ENCODE measurements at places on chromosomes 16 and 17.

GRCh38 chr17:1736348-1737281, 6.1 kb upstream of the SERPINF2 start:
- no peak overlapping the region for H3K4me3 ChIP-seq
- DNase-seq, result no peak
- peaks cover 26% of the 10 kb centered on the region for H3K4me1 ChIP-seq
- H3K27ac ChIP-seq, result peak overlapping the region; percentile 80

DNA sequence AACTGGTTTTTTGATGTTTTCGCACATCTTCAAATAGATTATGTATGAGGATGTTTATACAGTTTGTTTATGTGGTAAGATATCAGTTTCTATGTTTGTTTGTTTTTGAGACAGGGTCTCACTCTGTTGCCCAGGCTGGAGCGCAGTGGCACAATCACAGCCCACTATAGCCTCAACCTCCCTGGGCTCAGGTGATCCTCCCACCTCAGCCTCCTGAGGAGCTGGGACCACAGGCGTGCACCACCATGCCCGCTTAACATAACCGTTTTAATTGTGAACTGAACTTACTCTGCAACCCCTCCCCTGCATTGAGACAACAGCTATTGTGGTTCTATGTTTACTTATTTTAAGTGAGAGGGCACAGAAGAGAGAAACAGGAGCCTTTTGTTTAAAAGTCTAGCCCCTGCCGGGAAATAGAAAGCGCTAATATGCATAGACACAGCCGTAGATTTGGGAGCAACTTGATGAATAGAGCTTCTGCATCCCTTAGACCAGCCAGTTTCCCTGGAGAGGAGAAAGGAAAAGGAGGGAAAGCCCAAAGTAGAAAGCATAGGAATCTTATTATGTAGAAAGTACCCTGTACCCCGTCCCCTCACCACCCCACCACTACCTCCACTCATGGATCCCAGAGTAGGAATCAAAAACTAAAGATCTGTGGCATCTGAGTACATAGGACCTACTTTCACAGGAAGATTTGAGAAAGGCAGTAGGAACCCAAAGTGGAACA, 19.6 kb upstream of the APPBP2 start:
- no peaks in the 10 kb centered on the region for H3K4me1 ChIP-seq
- no peak overlapping the region for H3K27ac ChIP-seq
- no peaks in the 10 kb centered on the region for H3K27me3 ChIP-seq

DNA sequence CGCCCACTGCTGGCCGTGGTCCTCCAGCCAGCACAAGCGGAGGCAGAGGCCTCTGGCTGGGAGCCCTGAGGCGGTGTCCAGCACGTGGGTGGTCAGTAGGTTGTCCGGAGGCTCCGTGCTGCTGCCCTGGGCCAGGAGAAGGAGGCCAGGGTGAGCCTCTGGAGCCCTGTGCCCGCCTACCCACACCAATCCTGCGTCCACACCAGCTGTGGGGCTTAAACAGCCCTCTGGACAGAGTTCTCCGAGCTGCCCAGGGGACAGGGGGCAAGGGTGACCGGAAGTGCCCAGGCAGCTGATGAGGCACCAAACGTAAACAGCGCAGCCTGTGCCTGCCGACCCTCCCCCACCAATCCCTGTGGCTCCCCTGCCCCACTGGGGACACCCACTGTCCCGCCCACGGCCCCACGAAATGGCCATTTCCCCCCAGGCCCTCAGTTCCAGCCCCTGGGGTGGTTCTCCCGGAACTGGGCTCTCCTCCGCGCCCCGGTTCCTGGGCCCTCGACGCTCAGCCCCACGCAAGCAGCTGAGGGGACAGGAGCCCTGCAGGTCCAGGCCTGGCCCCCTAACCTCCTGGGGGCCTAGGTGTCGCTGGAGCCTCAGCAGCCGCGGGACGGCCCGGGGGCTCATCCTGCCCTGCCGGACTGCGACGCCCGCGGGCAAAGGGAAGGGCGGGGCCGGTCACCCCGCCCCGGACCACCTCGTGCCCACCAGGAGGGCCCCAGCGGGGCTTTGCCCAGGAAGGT, 27.9 kb upstream of the DBNDD1 start:
- no peak for DNase-seq
- H3K4me3 ChIP-seq, result peak overlapping the region; percentile 52
- H3K4me1 ChIP-seq, result peaks cover 15% of the 10 kb centered on the region
- no peaks in the 10 kb centered on the region for H3K27me3 ChIP-seq
- peak overlapping the region; percentile 73 for H3K27ac ChIP-seq
- H3K36me3 ChIP-seq, result no peaks in the 10 kb centered on the region

DNA sequence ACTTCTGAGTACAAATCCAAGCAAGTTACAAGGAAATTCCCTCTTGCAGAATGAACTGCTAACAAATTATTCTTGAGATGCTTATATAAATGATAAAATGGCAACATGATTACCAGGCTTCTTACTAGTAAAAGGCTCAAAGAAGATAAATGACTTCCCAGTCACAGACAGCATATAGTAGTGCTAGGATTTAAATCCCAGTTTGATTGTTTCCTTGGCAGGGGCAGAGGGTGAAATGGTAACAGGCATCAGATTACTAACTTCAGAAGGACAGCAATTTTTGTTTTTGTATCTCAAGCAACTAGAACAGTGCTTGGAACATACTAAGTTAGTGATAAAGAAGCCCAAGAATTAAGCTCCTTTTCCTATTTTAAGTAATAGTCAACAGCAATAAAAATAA, 102.8 kb downstream of the SSH2 start:
- H3K27me3 ChIP-seq, result no peaks in the 10 kb centered on the region
- no peak overlapping the region for H3K4me3 ChIP-seq
- H3K36me3 ChIP-seq, result no peaks in the 10 kb centered on the region
- H3K27ac ChIP-seq, result no peak overlapping the region
- no peak for DNase-seq

DNA sequence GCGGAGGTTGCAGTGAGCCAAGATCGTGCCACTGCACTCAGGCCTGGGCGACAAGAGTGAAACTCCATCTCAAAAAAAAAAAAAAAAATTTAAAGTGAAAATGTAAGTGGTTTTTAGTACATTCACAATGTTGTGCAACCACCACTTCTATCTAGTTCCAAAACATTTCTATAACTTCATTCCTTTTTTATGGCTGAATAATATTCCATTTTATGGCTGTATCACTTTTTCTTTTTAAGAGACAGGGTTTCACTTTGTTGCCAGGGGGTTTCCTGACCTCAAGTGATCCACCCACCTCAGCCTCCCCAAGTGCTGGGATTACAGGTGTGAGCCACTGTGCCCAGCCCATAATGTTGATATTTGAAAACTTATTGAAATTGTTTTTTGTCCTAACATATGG, 11.7 kb upstream of the CMTM3 start:
- no peak overlapping the region for H3K4me3 ChIP-seq
- no peak overlapping the region for H3K27ac ChIP-seq
- no peaks in the 10 kb centered on the region for H3K4me1 ChIP-seq
- H3K36me3 ChIP-seq, result no peaks in the 10 kb centered on the region

DNA sequence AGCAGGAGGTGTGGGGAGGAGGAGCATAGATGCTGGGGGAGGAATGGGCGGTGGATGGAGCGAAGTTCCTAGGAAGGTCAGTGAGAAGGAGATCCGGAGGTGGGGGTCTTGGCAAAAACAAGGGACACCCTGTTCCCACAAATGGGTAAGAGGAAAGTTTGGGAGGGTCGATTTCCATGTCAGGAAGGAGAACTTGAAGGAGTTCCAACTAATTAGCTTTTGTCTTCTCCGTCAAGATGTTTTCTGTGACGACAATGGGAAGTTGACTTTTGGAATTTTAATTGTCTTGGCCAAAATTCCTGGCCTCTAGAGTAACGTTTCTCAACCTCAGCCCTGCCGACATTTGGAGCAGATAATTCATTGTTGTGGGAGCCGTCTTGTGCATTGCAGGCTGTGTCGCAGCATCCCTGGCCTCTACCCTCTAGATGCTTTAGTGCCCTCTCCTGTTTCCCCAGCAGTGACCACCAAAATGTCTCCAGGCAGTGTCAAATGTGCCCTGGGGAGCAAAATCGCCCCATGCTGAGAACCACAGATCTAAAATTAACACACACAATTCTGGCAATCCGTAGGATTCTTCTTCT, 97.1 kb downstream of the PITPNC1 start:
- H3K36me3 ChIP-seq, result no peaks in the 10 kb centered on the region
- DNase-seq, result no peak
- peak overlapping the region; percentile 54 for H3K27ac ChIP-seq
- H3K4me1 ChIP-seq, result peaks cover 34% of the 10 kb centered on the region
- H3K4me3 ChIP-seq, result no peak overlapping the region

GRCh38 chr16:13560151-13560550, 359.8 kb upstream of the ERCC4 start:
- H3K4me3 ChIP-seq, result no peak overlapping the region
- H3K27ac ChIP-seq, result no peak overlapping the region
- no peaks in the 10 kb centered on the region for H3K27me3 ChIP-seq
- no peaks in the 10 kb centered on the region for H3K36me3 ChIP-seq

GRCh38 chr16:47477679-47478078, 16.5 kb downstream of the PHKB start:
- H3K27me3 ChIP-seq, result no peaks in the 10 kb centered on the region
- H3K4me1 ChIP-seq, result peaks cover 10% of the 10 kb centered on the region
- H3K27ac ChIP-seq, result no peak overlapping the region
- no peak overlapping the region for H3K4me3 ChIP-seq
- H3K36me3 ChIP-seq, result no peaks in the 10 kb centered on the region

GRCh38 chr16:58393138-58393504, 850 bp downstream of the GINS3 start:
- no peak for DNase-seq
- peak overlapping the region; percentile 77 for H3K27ac ChIP-seq
- H3K4me3 ChIP-seq, result peak overlapping the region; percentile 81
- no peaks in the 10 kb centered on the region for H3K36me3 ChIP-seq
- no peaks in the 10 kb centered on the region for H3K27me3 ChIP-seq

DNA sequence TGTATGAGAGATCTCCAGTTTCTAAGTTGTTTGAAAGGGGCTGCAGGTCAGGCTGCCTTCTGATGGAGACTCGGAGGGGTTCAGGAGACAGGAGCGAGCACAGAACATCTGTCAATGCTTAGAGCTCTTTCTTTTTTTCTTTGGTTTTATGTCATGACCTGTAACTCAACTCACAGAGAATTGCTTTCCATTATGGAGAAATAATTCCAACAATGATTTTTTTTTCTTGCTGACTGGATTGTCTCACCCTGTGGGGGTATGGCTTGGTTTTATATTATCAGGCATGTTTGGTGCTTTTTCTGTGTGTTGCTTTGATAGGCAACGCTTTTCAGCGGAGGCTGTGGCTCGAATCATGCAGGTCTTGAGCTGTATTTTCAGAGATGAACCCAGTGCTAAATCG, 10.7 kb upstream of the KCNJ2 start:
- H3K27me3 ChIP-seq, result no peaks in the 10 kb centered on the region
- no peaks in the 10 kb centered on the region for H3K4me1 ChIP-seq
- DNase-seq, result no peak
- no peak overlapping the region for H3K27ac ChIP-seq
- no peaks in the 10 kb centered on the region for H3K36me3 ChIP-seq
- H3K4me3 ChIP-seq, result no peak overlapping the region

DNA sequence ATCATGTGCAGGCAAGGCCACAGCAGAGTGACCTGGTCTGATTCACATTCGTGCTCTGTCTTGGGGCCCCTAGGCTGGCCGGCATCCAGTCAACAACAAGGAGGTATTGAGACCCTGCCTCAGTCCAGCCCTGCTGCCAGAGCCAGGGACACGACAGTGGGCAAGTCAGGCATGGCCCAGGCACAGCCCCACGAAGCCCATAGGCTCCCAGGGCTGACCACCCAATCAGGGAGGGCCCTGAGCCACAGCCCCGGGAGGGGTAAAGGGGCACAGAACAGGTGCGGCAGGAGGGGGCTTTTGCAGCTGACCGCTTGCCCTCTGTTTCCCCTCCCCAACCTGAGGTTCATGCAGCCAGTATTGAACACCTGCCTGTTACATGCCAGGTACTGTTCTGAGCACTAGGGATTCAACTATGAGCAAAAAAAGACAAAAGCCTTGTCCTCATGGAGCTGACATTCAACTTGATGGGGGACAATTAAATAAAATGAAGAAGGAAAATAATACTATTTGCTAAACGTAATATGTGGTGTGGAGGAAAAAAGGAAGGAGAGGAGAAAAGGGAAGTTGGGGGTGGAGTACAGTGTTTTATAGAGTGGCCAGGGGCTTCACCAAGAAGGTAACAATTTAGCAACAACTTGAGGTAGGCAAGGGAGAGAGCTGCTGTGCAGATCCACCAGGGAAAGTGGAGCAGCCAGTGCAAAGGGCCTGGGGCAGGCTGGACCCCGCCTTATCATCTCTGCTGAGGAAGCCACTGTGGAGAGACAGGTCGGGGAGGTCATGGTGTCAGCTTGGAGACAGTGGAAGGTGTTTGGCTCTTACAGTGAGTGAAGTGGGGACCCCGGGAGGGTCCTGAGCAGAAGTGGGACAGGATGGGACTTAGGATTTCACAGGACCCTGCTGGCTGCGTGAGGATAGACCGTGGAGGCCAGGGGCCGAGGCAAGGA, 6.1 kb downstream of the DRC3 start:
- no peak overlapping the region for H3K27ac ChIP-seq
- no peak for DNase-seq
- H3K4me3 ChIP-seq, result no peak overlapping the region
- H3K4me1 ChIP-seq, result peaks cover 7% of the 10 kb centered on the region

GRCh38 chr17:28725660-28726225, 290 bp downstream of the TLCD1 start:
- H3K27me3 ChIP-seq, result no peaks in the 10 kb centered on the region
- H3K4me3 ChIP-seq, result peak overlapping the region; percentile 55
- peaks cover 31% of the 10 kb centered on the region for H3K36me3 ChIP-seq
- H3K27ac ChIP-seq, result peak overlapping the region; percentile 98
- no peak for DNase-seq

GRCh38 chr16:57373117-57373947, 1.0 kb downstream of the CX3CL1 start:
- no peak for DNase-seq
- no peaks in the 10 kb centered on the region for H3K36me3 ChIP-seq
- H3K4me1 ChIP-seq, result peaks cover 41% of the 10 kb centered on the region
- peak overlapping the region; percentile 69 for H3K4me3 ChIP-seq
- peak overlapping the region; percentile 84 for H3K27ac ChIP-seq

GRCh38 chr16:4805231-4805630, 2.8 kb upstream of the ROGDI start:
- H3K36me3 ChIP-seq, result peaks cover 39% of the 10 kb centered on the region
- DNase-seq, result no peak
- no peak overlapping the region for H3K4me3 ChIP-seq
- H3K27me3 ChIP-seq, result no peaks in the 10 kb centered on the region
- no peak overlapping the region for H3K27ac ChIP-seq

GRCh38 chr16:68228652-68229051, 7.3 kb downstream of the ESRP2 start:
- no peak for DNase-seq
- H3K4me1 ChIP-seq, result peaks cover 2% of the 10 kb centered on the region
- no peak overlapping the region for H3K27ac ChIP-seq
- no peak overlapping the region for H3K4me3 ChIP-seq

GRCh38 chr16:333406-334094, 19.0 kb downstream of the AXIN1 start:
- DNase-seq, result no peak
- H3K4me3 ChIP-seq, result no peak overlapping the region
- no peak overlapping the region for H3K27ac ChIP-seq
- H3K36me3 ChIP-seq, result no peaks in the 10 kb centered on the region
- no peaks in the 10 kb centered on the region for H3K27me3 ChIP-seq
- peaks cover 35% of the 10 kb centered on the region for H3K4me1 ChIP-seq

Data from vagina (tissue), 2 donors.